ENCODE measurements at places on chromosomes 1 and 21.

GRCh38 chr1:45014321-45015028 lies 2.4 kb downstream of the UROD start:
- peak; percentile 79 for DNase-seq

GRCh38 chr1:236164273-236164672 lies 21.9 kb downstream of the GPR137B start:
- no peak for DNase-seq

DNA sequence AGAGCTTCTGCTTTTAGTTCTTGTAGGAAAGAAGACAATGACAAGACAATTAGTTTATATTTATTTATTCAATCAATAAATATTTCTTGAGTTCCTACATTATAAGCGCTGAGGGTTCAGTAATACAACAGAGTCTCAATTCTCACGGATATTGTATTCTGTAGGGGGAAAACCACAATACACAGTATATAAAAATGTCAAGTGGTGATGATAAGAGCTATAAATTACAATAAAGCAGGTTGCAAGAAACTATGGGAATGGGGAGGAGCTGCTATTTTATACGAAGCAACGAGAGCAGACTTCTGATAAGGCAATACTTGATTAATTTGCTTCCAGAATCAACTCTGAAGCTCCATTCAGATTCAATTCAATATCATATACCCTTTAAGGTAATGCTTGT lies 10.6 kb upstream of the XCL1 start:
- DNase-seq: no peak

DNA sequence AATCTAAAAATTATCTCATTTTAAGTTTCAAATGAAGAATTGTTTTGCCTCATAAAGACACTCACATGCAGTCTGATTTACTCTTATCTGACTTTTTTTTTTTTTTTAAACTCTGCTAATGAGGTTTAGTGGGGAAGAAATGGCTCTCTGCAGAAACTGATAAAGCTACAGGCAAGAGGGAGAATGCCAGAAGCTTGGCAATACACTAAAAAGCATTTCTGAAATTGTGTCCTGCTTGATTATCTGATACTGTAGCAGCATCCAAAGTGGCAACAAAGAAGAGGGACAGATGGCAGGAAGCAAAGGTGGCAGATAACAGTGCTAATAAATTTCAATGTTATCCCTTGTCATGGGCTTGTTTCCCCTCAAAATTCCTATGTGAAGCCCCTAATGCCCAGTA lies 1744.9 kb downstream of the NCAM2 start:
- no peak for DNase-seq

- DNase-seq: no peak
Observed at GRCh38 chr1:155947741-155948140, 6.3 kb downstream of the RXFP4 start.

DNA sequence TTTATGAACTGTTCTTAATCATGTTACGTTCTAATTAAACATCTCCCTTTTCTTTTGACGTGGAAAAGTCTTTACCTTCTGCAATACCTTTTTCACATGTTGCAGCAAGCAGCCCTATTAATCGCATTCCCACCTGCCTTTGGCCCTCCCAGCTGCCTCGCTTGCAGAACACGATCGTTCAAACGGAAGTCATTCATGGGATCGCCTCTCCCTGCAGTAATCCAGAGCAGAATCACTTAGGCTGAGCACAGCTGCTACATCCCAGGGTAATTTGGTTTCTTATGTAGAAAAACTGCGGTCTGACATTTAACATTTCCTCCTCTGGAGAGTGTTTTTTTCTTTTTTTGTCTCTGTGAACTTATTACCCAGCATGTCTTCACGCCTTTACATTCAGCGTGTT lies 206.3 kb downstream of the KIF26B start:
- no peak for DNase-seq

- no peak for DNase-seq
Observed at GRCh38 chr1:109877317-109877771, 33.3 kb upstream of the CSF1 start.

DNA sequence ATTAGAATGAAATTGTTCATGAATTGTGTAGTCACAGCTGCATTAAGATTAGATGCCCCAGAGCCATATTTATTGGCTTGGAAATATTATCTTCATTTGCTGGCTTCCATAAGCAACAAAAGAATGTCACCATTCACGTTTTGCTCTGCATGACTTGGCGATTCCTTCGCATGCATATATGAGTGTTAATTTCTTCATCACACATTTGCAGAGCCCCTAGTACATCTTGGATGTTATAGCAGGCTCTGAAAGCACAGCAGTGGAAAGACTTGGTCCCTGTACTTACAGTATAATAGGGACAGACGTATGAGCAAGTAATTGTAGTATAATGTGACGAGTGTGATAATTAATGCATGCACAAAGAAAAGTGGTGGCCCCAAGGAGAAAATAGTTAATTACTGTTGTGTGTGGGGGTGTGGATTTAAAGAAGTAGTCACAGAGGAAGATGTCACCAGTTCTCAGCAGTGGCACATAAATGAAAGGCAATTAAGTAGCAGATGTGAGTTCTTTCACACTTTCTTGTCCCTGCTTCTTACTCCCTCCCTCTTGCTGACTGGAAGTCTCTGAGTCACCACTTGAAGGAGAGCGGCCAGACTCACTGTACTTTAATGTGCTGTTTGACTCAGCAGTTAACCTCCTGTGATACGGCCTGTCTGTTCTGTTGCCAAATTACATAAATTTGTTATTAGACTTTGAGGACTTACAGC lies 21.0 kb downstream of the S100A10 start:
- peak; percentile 50 for DNase-seq

DNA sequence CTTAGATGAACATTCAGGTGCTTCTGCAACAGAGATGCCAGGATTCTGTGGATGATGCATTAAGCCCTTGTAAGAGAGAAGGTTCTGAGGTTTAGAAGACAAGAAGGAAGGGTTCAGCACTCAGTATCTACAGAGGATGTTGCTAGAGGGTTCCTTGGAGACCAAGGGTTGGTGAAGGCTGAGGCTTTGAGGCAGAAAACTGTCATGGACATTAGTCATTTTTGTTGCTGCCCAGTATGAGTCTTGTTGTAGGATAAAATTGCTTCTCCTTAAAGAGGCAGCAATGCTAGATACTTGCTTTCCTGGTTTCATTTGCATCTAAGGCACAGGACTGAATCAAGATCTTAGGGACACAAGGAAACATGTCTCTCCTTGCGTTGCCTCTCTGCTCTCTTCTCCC lies 319.4 kb upstream of the NFIA start:
- no peak for DNase-seq

DNA sequence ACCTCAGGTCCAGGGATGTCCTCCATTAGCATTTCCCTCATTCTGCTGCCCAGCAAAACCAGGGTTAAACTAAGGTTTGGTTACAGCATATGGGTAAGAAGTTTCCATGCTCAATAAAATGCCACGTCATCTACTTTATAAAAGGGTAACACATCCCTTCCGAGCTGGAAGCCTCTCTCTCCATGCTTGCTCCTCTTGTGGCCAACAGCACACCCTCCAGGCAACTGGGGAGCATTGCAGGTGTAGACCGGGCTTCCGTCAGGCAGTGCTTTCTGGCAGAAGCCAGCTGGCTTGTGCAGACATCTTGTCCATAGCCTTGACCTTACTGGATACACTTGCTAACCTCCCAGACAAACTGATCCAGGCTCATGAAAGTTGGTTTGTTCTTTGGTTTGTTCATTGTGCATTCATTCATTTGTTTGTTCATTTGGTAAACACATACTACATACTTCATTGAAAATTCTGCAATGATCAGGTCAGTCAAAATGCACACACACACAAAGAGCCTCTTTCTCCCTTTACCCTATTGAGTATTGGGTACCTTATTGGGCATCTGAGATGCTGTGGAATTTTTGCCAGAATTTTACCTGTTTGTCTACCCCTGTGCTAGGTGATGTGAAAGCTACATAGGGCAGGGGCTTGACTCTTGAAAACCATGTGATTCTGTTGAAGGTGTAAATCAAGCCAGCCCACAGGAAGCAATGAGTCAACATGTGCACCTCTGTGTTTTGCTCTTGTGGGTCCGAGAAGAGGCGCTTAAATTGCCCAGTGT lies 422.8 kb downstream of the CAMTA1 start:
- peak; percentile 75 for DNase-seq

- DNase-seq: no peak
Observed at GRCh38 chr1:116726872-116727820, 27.1 kb upstream of the CD2 start.

DNA sequence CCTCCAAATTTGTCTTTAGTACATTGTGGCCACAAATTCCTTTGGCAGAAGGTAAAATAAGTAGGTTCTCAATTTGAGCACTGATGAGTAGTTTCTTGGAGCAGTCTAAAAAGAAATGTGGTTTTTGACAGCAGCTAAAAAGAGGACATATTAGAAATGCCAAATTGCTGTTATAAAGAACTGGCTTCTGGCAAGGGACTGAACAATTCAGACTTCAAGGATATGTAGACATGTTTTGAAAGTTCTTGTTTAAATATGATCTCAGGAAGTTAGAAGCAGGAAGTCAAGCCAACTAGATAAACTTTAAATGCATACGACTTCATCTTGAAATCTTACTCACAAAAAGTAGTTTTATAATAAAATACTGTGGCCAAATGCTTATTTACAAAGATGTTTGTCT lies 18.8 kb downstream of the C1orf52 start:
- DNase-seq: no peak

DNA sequence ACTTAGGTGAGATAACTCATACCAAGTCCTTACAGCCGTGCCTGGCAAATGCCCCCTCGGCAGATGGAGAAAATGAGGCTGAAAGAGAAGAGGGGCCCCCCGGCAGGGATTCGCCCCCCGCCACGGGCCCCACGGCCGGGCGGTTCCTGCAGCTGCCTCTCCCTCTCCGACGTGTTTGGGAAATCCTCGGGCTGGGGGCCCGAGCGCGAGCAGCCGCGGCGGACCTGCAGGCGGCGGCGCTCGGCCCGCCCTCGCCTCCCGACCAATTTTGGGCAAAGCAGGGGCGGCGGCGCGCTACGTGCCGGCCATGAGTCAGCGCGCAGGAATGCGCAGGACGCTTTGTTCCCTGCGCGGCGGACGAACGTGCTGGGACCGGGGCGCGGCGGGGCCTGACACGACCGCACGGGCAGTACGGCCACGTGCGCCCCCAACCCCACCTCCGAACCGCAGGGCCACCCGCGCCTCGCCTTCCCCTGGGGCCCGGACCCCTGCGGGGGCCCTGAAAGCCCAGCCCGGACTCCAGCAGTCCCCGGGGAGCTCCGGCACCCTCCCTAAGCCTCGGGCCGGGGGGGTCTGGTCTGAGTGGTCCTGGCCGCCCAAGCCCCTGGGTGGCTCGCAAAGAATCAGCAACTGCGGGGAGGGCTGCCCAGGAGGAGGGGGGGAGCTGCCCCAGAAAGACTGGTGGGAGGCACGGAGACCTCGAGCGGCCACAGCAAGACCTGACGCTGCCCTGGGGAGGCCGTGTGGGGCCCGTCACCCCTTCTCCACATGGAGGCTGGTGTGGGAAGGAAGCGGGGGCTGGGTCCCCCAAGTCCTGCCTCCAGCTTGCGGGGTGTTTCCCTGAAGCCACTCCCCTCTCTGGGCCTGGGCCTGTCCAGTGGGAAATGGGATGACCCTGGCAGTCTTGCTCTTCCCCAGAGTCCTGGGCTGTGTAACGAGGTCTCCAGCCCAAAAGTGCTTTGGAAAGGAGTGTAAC lies 11.9 kb upstream of the EDN2 start:
- peak; percentile 90 for DNase-seq

DNA sequence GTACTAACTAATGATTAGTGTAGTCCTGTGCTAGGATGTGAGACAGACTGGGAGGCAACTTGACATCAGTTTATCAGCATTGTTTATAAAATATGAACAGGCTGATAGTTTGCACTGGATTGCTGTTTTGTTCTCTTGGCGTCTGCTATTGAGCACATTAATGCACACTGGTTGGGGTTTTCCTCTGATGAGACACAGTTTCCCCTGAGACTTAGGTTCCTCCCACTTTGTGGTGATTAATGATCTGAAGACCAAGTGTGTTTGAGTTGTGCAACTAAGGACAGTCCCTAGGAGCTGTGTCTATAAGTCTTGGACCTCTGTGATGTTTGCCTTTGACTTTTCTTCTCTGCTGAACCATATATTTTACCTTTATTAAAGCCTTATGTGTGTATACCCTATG lies 1015.4 kb downstream of the AMY1C start:
- no peak for DNase-seq

DNA sequence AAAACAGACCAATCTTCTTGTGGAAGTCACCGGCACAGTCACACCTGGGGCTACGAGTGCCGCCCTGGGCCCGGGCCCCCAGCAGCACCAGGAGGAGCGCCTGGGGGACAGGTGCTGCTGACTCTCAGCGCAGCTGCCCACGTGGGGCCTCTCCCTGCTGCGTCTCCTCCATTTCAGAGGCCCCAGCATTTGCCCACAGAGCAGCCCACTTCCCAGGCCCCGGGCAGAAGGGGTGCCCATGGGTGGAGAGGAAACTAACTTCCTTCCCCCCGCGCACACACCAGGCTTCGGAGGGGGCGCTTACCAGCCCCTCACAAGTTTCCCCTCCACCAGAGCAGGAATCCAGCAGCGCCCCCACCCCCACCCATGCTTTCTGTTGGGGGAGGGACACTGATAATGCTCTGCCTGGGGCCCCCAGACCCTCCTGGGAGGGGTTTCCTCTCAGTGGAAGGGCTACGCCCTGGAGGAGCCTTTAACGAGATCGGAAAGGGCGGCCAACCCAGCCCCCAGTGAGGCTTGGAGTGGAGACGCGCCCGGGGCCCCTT lies 440 bp downstream of the TNFRSF25 start:
- peak; percentile 56 for DNase-seq
